COLO829 (cell line): ENCODE measurements at places on chromosomes 11 and 22.

DNA sequence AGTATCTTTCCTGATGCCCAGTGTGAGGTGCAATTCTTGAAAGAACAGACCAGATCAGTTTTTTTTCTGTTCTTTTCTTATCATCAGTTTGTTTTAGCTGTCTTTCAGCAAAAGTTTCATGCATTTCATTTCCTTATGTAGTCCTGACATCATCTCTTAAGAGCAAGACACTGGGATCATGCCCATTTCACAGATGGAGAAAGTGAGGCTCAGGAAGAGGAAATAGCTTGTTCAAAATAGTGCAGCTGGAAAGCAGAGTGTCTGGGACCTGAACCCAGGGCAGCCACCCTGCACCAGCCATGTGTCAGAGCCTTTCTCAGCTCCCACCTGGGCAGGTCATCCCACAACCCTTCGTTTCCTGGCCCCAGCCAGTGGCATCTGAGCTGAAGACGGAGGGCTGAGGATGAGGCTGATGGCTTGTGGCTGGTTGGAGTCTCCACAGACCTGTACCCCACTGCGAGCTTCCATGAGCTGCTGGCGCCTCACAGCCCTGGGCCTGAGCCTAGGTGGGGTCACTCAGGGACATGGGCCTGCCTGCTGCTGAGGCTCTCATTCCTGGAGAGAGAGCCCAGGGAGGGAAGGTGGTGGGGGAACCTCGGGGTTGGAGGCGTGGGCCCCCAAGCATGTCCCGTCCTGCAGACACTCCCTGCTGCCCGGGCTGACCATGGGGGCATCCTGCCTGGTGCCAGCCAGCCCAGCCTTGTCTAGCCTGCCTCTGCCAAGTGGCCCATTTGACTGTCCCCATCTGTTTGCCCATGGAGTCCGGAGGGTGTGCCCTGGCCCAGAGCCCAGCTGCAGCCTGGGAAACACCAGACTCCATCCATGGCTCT, 61.8 kb downstream of the SMIM38 start:
- no peak for DNase-seq

- DNase-seq, result no peak
Measured at GRCh38 chr11:66494935-66495334, 14.7 kb downstream of the DPP3 start.

- no peak for DNase-seq
Measured at GRCh38 chr22:44736581-44737405, 15.6 kb upstream of the ARHGAP8 start.

DNA sequence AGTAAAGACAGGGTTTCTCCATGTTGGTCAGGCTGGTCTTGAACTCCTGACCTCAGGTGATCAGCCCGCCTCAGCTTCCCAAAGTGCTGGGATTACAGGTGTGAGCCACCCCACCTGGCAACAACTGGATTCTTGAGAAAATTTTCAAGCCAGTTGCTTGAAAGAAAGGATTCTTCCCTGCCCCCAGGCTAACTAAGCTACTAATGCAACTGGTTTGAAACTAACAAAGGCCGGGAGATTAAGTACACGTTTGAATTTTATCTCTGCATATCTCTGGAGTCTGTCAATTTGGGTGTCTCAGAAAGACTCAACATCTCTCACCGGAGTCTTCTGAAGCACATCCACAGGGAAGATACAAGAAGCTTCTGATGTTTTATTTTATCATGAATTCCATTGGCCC, 10.7 kb upstream of the ETS1 start:
- no peak for DNase-seq

DNA sequence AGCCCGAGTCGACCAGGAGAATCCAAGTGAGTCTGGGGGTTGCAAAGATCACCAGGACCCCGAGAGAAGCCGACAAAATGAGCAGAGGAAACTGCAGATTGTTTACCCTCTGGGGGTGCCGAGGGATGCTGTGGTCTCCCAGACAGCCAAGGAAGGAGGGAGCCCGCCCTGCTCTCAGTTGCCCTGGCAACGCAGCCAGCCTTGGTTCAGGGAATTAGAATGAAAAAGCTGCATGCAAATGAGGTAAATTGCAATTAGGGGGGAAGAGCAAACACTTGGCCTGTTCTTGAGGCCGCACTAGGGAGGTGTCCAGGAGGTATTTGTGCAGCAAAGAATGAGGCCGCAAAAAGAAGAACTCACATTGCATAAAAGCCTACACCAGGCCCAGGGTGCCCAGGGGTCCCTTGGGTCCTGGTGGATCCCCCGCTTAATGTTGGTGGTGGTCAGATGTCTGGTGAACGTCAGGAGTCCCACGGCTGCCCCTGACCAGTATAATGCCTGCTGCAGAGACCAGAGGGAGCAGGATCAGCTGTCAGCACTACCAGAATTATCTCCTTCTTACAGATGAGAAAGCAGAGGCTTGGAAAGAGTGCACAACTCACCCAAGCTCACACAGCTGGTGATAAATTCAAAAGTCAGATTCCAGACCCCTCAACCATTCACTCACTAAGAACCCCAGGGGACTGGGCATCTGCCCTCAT, 40.3 kb upstream of the ATXN10 start:
- no peak for DNase-seq

DNA sequence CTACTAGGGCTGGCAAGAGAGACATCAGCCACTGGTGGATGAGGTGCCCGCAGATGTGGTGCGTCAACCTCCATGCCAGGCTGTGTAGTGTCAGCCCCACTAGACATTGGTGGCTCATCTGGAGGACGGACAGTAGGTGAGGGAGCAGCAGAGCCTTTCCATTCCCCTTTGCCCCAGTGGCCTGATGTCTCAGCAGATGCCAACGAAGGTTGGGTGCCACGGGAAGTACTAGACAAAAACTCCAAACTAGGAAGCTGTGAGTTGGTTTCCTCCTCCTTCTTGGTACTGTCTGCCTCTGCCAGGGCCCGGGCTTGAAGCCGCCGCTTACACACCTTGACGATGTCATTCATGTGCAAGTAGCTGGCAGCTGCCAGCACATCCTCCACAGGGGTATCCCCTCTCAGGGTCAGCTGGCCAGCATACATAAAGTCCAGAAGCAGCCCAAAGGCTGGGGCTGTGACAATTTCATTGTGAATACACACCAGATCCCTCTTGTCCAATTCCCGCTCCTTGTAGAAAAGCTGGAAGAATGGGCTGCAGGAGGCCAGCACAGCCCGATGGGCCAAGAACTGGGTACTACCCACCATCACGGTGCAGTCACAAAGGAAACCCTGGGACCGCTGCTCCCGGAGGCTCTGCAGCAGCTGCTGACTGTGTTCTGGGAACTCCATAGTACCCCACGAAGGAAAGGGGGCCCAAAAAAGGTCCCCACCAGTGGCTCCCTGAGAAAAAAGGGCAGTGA, 795 bp downstream of the ZBTB3 start:
- no peak for DNase-seq

- no peak for DNase-seq
Measured at GRCh38 chr11:40467771-40468170, 991.7 kb downstream of the LRRC4C start.
